Thymus (tissue), 14 donors: ENCODE measurements at places on chromosomes 5 and 9.

DNA sequence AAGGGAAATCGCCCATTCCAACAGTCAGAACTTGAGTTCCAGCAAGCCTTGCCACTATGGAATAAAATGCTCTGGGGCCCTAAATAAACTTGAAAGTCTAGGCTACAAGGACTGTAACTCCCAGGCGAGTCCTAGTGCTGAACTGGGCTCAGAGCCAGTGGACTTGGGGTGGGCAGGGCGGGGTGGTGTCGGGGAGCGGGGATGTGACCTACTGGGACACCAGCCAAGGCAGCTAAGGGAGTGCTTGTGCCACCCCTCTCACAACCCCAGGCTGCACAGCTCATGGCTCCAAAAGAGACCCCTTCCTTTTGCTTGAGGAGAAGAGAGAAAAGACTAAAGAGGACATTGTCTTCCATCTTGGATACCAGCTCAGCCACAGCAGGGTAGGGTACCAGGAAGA is 61.5 kb downstream of the MEIKIN start:
- DNase-seq = no peak

GRCh38 chr9:4206718-4207117 is 93.2 kb downstream of the GLIS3 start:
- no peak for DNase-seq

DNA sequence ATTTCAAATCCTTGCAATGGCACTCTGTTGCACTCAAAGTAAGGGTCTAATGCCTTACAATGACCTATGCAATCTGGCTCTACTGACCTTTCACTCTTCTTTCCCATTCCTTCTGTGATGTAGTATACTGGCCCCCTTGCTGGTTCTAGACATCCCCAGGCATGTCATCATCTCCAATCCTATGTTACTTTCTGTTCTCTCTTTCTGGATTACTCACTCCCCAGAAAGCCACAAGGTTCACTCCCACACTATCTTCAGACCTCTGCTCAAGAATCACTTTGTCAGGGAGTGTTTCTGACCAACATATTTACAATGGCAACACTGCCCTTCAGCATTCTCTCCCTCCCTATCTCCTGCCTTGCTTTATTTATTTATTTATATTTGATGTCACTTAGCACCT is 802.2 kb upstream of the WWC1 start:
- DNase-seq = no peak

GRCh38 chr5:170722316-170722715 is 61.2 kb upstream of the GABRP start:
- DNase-seq = no peak

- no peak for DNase-seq
Observed at GRCh38 chr5:135484674-135485086, 32.5 kb upstream of the TIFAB start.

DNA sequence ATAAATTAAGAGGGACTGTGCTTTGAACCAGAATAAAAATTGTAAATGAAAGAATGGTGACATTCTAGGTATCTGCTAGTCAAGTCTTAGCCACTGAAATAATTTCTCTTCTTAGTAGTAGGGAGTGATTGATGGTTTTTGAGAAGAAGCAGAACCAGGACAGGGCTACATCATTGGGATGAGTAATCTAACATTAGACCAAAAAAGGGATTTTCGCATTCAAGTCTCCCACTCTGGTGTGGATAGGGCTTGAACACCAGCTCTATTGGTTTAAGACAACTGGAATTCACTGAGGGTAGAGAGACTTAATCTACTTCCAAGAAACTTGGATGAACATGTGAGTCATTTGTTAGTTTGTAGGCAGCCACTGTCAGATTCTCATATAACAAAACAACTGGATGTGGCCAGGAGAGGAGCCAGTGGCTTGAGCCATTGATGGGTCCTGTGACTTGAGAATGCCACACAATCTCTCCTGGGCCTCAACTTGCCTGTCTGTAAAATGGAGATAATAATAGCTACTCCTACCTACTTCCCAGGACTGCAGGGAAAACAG is 16.6 kb downstream of the FAT2 start:
- no peak for DNase-seq

- no peak for DNase-seq
Observed at GRCh38 chr5:31680528-31680927, 41.6 kb downstream of the PDZD2 start.

GRCh38 chr5:112886975-112887374 is 25.9 kb downstream of the SRP19 start:
- DNase-seq = no peak
